ENCODE measurements at places on chromosomes 11 and 22.

DNA sequence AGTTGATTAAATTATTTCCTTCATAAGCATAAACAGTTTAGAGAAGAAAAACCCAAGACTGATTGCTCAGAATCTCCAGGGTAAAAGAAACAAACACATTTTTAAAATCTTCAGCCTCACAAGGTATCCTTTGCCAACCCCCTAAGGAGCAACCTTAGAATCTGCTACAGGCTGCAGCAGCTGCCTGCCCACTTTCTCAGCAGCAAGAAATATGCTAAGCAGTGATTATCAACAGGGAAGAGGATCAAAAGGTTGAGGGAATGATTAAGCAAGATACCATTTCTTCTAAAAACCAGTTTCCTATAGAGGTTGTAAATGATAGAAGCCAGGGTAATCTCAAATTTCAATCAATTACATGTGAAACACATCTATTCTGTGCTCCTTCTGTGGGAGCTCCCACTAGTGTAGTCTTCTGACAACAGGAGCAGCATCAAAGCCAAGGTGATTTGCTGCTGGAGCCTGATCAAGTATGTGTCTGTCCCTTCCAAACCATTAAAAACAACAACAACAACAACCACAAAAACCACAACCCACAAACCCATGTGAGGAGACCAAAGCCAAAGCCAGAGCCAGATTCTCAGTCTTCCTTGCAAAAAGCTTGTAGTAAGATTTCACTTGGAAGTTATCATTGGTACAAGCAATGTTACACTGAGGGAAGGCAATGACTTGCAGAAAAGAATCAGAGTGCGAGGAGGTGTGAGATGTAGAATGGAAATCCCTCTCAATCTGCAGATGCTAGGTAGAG lies 761.2 kb downstream of the DLG2 start:
- no peak for DNase-seq
- no peak overlapping the region for H3K4me3 ChIP-seq
- no peaks in the 10 kb centered on the region for H3K36me3 ChIP-seq
- no peak overlapping the region for H3K27ac ChIP-seq
- H3K27me3 ChIP-seq, result no peaks in the 10 kb centered on the region

- no peak overlapping the region for H3K4me3 ChIP-seq
- DNase-seq, result no peak
- no peaks in the 10 kb centered on the region for H3K27me3 ChIP-seq
- no peaks in the 10 kb centered on the region for H3K36me3 ChIP-seq
- no peaks in the 10 kb centered on the region for H3K4me1 ChIP-seq
These were observed 301.6 kb downstream of the TBC1D22A start for GRCh38 chr22:47064016-47064415.

- no peaks in the 10 kb centered on the region for H3K36me3 ChIP-seq
- no peak overlapping the region for H3K4me3 ChIP-seq
- H3K4me1 ChIP-seq, result no peaks in the 10 kb centered on the region
- H3K27ac ChIP-seq, result no peak overlapping the region
These were observed 918.1 kb downstream of the METTL15 start for GRCh38 chr11:29026286-29026685.

DNA sequence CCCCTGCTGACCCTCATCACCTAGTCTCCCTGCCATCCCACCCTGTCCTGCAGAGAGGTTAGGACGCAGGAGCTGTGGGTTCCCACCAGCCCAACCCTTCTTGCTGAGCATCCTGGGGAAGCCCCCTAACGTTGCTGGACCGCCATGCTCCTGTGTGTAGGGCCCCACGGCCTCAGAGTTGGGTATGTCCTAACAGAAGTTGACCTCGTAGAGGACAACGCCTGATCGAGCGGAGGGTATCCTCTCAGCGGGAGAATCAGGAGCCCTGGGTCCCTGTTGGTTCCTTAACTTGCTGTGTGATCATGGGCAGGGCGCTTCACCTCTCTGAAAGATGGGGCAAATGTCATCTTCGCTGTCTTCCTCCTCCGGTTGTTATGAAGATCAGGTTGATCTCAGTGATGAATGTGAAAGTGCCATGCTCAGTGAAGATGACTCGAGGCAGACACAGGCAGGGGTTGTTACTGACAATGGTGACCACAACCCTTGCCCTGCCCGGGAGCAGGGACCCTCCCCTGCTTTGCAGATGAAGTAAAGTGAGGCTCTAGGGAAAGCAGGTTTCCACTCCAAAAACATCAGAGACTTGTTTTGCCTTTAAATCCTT lies 19.3 kb upstream of the CD5 start:
- no peak for DNase-seq
- H3K4me3 ChIP-seq, result no peak overlapping the region
- no peak overlapping the region for H3K27ac ChIP-seq
- no peaks in the 10 kb centered on the region for H3K36me3 ChIP-seq
- H3K27me3 ChIP-seq, result no peaks in the 10 kb centered on the region
- H3K4me1 ChIP-seq, result no peaks in the 10 kb centered on the region

DNA sequence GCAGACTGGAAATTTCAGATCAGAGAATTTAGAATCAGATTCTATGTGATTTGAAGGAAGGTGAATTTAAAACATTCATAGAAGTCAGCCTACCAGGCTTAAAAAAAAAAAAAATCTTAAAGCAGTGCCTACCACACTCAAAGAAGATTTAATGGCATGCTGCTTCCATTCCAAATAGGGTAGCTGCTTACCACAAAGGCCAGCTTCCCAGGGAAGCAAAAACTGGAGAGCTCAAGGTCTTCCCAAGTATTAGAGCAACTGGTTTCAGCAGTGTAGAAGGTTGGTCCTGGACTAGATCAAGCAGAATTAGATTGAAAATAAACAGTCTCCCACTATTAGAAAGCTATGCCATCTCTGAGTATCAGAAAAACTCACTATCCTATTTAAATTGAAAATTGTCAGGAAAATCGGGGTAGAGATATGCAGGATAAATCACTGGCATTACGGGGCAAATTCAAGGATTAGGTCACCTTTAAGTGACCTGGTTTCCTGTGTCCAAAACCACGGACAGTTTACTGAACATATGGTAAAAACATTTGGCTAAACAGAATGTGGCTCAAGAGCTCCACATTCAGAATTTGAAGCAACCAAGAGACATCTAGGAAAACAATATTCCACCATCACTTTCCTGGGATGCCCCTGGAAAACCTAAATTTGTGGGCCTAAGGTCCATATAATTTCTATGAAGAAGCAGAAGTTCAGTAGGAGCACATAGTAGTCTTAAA lies 1.3 kb downstream of the C11orf42 start:
- no peak overlapping the region for H3K27ac ChIP-seq
- H3K36me3 ChIP-seq, result peaks cover 20% of the 10 kb centered on the region
- H3K27me3 ChIP-seq, result no peaks in the 10 kb centered on the region
- no peak for DNase-seq
- no peaks in the 10 kb centered on the region for H3K4me1 ChIP-seq

Measured in adrenal gland (tissue), 19 donors.